ENCODE measurements at places on chromosomes 7 and 10.

DNA sequence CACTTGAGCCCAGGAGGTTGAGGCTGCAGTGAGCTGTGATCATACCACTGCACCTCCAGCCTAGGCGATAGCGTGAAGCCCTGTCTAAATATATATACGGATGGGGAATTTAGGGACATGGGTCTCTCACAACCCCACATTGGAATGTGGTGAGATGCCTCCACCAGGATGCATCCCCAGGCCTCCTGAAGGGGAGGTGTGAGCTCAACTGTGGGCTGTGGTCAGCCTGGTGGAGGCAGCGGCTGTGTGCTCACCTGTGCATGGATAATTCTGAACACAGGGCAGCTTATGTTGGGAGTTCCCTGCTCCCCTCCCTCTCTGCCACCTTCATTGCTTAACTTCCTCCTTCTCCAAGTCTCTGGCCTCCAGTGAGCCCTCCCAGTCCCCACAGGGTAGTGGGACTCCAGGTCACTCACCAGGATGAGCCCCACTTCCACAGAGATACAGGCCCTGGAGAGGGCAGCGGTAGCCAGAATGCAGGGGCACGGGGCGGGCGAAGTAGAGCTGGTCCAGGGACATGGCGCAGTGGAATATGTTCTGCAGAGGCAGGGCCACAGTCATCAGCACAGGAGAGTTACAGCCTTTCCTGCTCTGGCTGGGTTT, 30.4 kb downstream of the PYROXD2 start:
- DNase-seq, result no peak

- no peak for DNase-seq
These were observed 45.5 kb downstream of the AOC1 start for GRCh38 chr7:150897502-150898474.

- no peak for DNase-seq
These were observed 611.5 kb upstream of the IGFBP3 start for GRCh38 chr7:46532571-46532970.

GRCh38 chr7:101172854-101173751, 7.0 kb downstream of the NAT16 start:
- no peak for DNase-seq

- DNase-seq, result no peak
These were observed 32.4 kb downstream of the UNC5B start for GRCh38 chr10:71244431-71245419.

GRCh38 chr10:116211682-116212081, 61.3 kb downstream of the GFRA1 start:
- DNase-seq, result no peak

- DNase-seq, result no peak
These were observed 30.2 kb downstream of the KDM7A start for GRCh38 chr7:140146574-140146973.

GRCh38 chr10:126373147-126373546, 15.1 kb downstream of the ADAM12 start:
- DNase-seq, result no peak

DNA sequence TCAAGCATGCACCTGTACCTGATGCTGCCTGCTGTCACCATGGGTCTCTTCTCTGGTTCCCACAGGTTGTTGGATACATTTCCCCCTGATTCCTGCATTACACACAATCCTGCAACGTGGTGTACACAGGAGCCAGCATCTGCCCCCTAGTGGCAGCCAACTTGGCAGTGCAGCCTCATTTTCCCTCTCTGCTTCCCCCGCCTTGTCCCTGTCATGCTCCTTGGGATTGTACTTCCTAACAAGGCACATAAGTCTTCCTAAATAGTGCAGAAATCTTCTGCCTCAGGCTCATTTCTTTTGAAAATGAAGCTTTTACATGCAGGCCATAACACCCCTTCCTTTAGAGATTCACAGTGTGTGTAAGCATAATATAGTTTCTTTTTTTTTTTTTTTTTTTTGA, 387.5 kb downstream of the CCSER2 start:
- DNase-seq, result no peak

DNA sequence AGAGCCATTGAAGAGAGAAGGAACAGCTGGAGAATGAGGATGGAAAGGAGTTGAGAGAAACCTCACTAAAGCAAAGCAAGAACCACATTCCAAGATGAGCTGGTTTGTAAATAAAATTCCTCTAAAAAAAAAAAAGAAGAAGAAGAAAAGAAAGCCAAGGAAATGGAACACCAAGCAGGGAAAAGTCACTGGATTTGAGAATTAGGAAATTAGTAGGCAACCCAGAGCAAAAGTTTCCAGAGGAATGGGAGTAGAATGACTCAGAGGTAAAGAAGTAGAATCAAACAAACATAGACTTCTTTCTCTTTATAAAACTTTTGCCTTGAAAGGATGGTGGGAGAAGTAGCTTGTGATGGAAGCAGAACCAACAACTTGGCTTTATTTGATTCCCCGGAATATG, 3.9 kb downstream of the CH25H start:
- no peak for DNase-seq

DNA sequence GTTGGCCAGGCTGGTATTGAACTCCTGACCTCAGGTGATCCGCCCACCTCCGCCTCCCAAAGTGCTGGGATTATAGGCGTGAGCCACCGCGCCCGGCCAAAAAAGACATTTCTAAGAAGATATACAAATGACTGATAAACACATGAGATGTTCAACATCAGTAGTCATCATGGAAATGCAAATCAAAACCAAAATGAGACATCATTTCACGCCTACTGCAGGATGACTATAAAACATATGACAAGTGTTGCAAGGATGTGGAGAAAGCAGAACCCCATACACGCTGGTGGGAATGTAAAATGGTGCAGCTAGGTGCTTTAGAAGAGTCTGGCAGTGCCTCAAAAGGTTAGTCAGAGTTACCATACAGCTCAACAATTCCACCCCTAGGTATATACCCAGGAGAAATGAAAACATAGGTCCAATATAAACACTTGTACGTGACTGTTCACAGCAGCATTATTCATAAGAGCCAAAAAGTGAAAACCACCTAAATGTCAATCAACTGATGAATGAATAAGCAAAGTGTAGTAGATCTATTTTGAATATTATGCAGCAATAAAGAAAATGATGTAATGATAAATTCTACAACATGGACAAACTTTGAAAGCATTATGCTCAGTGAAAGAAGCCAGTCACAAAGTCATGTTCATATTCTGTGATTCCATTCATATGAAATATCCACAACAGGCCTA, 24.5 kb downstream of the TMEM209 start:
- DNase-seq, result no peak

GRCh38 chr7:37705976-37706375, 22.4 kb downstream of the GPR141 start:
- DNase-seq, result no peak

DNA sequence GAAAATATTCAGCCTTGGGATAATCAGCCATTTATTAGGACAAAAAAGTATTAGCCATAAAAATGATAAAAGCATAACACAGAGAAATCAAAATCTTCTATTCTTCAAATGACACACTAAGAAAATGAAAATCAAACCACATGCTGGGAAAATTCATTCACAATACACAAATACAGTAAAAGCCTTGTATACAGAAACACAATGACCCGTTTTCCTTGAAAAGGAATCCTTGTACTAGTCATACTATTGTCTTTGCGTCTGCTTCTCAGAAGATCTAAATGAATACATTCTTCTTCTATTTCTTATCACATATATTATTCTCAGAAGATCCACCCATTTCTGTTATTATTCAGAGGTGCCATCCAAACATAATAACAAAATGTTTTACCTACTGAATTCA, 749.1 kb downstream of the CNTNAP2 start:
- DNase-seq, result no peak

DNA sequence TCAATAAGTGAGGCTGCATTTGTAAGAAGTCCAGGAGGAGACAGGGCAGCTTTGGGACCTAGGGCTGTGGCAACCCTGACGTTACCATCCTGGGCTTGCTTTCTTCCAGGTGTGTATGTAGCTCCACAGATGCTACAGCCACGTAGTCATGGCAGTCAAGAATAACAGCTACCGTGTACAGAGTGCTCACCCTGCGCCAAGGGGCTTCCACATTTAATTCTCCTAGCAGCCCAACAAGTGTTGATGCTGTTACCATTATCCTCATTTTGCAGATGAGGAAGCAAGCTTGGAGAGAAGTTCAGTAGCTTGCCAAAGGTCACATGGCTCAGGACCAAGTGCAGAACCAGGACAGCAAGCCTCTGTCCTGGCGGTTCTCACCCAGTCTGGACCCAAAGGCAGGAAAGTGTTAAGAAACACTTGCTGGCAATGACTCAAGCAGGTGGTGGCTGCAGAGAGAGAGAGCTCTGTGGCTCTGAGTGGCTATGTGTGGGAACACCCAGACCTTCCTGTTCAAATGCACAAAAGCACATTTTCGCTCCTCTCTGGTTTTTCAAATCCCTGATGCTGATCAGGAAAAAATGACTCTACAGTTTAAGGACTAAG, 89.8 kb downstream of the CREM start:
- no peak for DNase-seq

- no peak for DNase-seq
These were observed 340.9 kb downstream of the LRMDA start for GRCh38 chr10:75772153-75772887.

GRCh38 chr10:33416209-33416608, 81.7 kb upstream of the NRP1 start:
- no peak for DNase-seq

DNA sequence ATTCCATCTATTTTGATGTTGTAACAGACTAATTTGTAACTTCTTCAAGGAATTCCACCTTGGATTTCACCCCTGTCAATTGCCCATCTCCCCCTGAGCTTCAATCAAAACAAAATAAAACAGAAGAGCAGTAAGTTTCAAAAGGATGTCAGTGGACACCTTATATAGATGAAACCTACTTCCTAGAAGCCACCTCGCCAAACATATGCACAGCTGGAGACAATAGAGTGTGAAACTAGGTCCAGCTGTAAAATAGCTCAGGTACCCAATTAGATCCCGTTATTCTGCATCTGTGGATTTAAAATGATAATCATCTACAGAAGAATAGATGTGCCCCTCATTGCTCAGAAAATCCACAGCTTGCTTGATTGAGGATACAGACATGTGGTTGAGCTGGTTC, 598.6 kb downstream of the SH2D4B start:
- DNase-seq, result no peak

DNA sequence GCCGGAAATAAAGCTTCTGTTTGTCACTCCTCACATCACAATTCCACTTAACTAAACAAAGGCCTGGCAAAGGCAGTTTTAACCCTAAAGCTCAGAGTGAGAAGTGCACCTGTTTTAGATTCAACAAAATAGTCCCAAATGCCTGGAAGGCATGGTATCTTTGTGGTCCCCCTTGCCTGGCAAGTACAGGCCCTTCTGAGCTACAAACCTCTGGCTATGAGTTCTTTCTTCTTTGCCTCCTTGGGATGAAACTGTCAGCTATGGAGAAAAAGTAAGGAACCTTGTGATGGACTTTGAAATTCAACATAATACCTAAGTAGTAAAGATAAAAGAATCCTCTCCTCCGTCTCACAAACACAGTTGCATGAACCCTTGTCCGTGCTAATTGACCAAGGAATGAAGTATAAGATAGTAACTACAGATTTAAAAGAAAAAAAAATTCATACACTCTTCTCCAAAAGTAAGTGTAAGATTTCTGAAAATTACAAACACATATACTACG, 244.5 kb upstream of the ETV1 start:
- no peak for DNase-seq

- no peak for DNase-seq
These were observed 135.2 kb upstream of the GDF10 start for GRCh38 chr10:47164800-47165128.

DNA sequence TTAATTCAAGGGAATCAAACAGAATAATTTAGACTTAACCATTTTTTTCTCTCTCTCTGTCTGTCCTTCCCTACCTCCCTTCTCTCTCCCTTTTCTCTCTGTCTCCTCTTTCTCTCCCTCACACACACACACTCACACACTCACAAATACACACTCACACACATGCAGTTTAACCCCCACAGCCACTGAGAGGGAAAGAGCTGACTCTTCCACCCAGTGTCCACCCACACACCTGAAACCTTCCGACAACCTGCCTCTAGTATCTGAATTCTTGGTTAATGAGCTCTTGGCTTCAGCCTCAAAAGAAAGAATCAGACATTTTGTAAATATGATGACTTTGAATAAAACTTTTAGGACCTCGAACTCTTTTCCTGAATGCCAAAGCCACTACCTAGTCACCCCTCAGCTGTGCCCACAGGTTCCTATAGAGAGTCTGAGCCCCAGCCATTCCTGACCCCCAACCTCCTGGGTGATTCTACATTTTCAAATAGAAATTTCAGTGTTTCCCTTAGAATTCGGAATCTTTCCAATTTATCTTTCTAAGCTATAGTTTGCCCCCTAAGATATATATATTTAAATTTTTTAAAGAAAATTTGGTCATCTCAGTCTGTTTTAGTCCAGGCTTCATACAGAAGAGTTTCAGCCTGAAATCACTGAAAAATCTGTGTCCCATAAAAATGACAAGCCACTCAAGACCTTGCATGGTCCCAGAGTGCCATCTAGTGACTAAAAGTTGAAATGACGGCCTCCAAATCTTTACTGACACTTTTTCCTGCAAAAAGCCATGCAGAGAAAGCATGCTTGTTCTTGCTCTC, 202.8 kb downstream of the IPMK start:
- no peak for DNase-seq

DNA sequence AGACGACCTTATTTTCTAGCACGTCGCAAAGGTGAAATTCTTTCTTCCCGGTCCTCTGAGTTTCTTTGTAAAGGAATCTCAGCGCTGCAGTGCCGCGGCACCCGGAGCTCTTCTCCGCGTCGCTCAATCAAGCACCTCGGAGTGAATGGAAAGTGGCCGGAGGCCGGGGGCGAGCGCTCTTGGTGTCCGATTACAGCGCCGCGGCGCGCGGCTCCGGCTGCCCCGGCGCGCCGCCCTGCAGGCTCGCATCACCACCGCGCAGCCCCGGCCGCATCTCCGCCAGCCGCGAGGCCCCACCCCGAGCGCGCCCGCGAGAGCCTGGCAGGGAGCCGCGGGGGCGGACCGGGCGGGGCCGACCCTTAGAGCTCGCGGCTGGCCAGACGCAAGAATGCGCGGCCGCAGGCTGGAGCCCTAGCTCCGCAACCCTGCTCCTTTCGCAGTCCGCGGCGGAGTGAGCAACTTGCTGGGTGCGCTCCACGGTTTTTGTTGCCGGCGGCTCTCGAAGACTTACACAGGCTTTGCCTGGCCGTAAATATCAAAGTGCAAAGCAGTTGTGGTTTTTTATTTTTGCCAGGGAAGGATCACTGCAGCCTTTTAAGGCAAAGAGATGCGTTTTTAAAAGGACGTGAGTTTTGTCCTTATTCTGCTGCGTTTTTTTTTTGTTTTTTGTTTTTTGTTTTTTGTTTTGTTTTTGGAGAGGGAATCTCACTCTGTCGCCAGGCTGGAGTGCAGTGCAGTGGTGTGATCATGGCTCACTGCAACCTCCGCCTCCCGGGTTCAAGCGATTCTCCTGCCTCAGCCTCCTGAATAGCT, at the start of gene SEMA3C:
SEMA3C (minus strand) TSS at position 143 of the 813 bp plus-strand sequence. CDS start 2,270 bp downstream, outside the sequence.
- DNase-seq, result peak; percentile 81

GRCh38 chr7:35878351-35878750, 77.5 kb downstream of the SEPTIN7 start:
- no peak for DNase-seq

- DNase-seq, result no peak
These were observed 260.1 kb upstream of the LRRN3 start for GRCh38 chr7:110830778-110831177.

- no peak for DNase-seq
These were observed 41.9 kb downstream of the ADRA2A start for GRCh38 chr10:111118758-111119157.

Data from NCI-H446 treated with DMSO at 0.1 percent for 48 hours (cell line).